ENCODE measurements at places on chromosomes 7 and 10.

DNA sequence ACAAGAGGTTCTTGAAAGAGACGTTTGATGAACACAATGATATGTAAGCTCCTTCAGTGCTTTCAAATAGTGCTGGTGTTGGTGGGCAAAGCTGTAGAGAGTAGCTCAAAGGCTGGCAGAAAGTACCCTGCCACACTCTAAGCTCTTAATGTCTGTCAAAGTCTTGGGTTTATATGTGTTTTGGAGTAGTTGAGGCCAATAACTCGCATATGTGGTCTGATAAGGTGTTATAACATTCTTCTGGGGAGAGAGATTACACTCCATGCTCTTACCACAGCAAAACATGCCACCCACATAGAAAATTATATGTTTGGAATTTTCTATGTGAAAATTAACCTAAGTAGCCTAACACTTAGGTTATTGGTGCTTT is 30.8 kb upstream of the NME8 start:
- DNase-seq, result no peak

- DNase-seq, result peak; percentile 54
These were observed 95.7 kb downstream of the DNAJB6 start for GRCh38 chr7:157432541-157432956.

GRCh38 chr10:15426558-15426957 is 55.5 kb upstream of the FAM171A1 start:
- DNase-seq, result no peak

DNA sequence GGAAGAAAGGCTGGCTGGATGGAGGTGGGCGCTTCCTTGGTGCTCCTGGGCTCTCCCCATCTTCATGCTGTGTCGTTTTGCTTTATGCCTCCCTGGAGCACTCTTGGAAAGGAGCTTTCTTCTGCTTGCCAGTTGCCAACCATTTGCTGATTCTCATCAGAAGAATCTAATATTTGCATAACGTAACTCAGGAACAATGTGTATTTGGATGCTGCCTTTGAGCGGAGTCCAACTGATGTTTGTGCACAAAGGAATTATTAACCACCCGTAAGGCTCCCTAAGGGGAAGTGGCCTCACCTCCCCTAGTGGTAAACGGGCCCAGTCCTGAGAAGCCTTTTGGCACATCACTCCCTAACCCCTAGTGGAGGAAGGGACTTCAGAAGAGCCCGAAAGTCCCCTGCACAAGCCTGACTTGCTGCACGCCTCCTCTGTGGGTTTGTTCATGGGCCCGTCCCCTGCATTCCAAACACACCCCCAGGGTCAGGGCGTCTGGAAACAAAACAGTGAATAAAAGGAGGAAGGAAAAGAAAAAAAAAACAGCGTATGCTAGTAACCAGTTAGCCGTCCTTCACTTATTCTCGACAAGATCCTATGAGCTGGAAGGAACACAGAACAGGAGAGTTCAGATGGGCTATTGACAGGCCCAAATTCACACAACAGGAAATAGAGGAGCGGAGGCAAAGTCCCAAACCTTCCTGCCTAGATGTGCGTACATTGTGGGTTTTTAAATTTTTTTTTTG is 602.2 kb downstream of the LRMDA start:
- DNase-seq, result peak; percentile 55

GRCh38 chr7:76000566-76000965 is 6.2 kb upstream of the TMEM120A start:
- no peak for DNase-seq
